ENCODE measurements at places on chromosomes 3 and 15.

DNA sequence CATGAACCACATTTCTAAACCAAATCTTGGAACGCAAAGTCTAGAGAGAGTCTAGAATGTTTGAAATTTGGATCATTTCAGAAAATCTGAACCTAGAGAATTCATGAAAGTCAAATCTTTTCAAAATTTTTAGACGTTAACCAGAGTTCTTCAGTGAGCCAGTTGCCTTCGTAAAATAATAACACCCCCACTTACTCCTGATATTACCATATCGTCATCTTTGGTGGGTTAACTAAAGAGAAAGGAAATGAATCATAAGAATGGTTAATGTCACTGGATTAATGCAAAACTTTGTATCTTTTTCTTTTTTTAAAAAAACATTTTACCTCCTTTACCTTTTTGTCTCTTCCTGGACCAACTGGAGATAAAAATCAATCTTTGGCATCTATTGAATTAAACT lies 1.2 kb upstream of the ZBED2 start:
- no peak for DNase-seq

GRCh38 chr3:119745942-119746341 lies 36.0 kb upstream of the NR1I2 start:
- DNase-seq = no peak

DNA sequence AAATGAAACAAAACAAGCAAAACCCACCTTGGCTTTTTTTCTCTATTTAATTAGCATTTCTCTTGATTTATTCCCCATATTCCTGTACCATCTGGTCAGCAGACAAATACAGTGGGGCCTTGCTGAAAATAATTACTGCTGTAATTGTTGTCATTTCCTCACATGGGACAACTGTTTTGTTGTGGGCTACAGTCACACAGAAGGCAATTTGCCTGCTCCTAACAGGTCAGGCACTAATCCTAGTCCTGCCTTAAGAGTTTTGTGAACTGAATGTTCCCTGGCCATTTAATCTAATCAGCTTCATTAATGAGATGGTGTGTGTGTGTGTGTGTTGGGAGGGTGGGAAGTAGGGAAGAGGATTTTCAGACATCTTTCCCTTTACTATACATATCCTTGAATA lies 11.6 kb downstream of the TRPC1 start:
- DNase-seq = no peak

DNA sequence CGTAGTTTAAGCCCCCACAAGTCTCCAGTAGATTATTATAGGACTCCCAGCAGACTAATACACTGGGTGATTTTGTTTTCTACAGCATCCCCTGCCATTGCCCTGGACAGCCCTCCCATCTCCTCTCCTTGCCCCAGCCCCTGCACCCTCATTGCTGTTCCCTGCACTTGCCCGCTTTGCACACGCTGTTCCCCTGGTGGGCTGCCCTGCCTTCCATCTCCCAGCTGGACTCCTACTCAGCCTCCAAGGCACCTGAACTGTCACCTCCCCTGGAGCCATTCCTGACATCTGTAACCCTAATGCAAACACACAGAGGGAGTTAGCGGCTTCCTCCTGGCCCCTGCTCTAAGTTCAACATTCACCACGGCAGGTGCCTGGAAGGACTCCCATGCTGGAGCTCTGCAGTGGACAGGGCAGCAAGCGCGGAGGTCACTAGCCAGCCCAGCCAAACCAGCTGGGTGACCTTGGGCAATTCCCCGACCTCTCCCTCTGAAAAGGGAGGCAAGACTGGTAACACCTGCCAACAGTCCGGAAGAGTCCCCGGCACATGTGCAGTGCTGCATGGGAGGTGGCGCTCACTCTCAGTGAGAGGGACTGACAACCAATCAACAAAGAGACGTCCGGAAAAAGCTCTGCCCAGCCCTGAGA lies 38.8 kb upstream of the IQSEC1 start:
- no peak for DNase-seq

All from activated CD8-positive, alpha-beta memory T cell treated with anti-CD3 and anti-CD28 coated beads for 4 hours (primary cell).